ENCODE measurements at places on chromosomes 12 and 14.

DNA sequence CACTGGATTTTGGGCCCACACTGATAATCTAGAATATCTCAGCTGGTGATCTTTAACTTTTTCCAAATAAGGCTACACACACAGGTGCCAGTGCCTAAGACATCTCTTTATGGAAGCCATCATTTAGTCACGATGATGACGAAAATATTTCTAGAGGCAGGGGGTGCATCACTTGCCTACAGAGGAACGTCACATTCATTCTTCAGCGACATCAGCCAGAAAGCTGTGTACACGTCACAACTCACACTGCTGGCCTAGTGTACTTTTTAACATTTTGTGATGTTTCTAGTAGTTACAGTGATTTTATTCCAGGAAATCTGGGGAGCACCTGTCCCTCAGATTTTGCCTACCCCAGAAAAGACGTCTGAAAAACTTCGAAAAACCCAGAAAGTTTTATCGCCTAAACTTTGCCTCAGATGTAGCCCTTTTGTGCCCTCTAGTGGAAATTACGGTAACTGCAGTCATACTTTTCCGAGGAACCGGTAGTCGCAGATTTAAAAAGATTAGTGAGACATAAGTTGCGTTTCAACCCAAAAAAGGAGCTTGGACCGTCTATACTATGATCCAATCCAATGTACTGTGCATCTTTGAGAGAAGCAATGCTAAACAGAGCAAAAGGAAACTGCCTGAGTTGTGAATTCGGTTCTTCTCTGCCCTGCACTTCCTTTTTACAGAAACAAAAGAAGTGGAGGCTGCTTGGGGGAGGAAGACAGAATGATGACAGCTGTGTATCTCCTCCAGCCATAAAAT lies 64.3 kb upstream of the STON2 start:
- DNase-seq = peak; percentile 71

DNA sequence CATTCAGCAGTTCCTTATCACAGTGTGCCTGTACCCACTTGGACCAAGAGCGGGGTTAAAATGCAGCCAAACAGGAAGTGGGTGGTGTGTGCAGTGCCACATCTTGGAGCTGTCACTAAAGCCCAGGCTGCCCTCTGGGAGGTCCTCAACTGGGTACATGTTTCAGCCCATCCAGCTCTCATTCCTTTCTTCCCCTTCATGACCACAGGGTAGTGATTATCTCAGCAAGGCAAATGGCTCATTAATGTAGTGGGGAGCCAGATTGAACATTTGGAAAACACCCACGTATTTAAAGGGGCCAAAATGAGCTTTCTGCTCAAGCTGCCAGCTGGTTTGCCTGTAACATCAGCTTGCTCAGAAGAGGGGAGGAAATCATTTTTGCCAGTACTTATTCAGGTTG lies 210.8 kb upstream of the BTG1 start:
- no peak for DNase-seq

- no peak for DNase-seq
These were observed 303 bp downstream of the GAPDH start for GRCh38 chr12:6534695-6534944.

- no peak for DNase-seq
These were observed 9.7 kb upstream of the ZDHHC22 start for GRCh38 chr14:77151245-77151644.

DNA sequence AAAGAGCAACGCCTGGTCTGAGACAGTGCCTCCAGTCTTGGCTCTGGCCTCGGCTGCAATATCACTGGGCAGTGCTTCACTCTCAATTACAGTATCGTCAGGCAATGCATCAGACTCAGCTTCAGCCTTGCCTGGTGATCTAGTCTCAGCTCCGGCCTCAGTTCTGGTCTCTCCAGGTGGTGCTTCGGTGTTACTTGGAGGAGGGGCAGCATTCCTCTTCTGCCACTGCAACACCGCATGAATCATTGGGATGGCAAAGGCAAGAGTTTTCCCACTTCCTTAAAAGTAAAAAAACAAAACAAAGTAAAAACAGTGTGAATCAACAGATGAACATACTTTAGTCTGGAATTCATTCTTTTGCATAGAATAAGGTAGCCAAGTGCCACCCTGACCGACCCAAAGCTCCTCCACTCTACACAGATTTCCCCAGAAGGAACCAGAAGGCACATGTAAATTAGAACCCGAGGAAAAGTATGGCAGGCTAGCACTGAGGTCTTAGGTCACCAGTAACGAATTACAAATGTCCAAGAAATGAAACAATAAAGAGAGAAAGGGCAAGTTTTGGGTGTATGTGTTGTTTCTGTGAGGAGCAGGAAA lies 18.6 kb downstream of the DDX24 start:
- peak; percentile 51 for DNase-seq

- no peak for DNase-seq
These were observed 65.2 kb downstream of the SLC25A47 start for GRCh38 chr14:100388103-100389054.

DNA sequence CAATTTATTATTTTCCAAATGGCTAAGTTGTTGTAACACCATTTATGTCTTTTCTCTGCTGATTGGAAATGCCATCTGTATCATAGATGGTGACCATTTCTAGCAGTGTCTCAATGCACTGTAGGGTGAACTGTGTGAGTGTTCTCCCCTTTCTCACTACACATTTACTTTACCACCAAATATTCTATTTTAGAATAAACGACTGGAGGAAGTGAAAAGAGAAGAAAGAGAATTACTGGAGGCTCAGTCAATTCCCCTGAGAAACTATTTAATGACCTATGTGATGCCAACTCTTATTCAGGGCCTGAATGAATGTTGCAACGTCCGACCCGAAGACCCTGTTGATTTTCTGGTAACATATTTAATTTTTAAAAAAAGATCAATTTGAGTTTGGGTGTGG lies 15.5 kb upstream of the PAPOLA start:
- no peak for DNase-seq

DNA sequence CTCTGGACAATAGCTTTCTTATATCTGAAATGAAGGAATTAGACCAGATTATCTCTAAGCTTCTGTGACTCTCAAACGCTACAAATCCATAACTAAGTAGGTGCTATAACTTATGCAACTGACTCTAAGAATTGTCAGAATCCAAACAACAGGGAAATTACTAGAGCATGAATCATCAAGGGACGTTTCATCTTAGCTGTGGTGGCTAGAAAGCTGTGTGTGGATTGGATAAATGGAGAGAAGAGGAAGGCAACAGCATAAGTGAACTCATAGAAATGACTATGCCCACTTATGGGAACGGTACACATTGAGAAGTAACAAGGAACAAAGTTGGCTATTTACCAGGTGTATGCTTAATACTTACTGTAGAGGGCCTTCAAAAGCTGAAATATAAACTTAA lies 96.0 kb upstream of the NEDD1 start:
- peak; percentile 90 for DNase-seq

DNA sequence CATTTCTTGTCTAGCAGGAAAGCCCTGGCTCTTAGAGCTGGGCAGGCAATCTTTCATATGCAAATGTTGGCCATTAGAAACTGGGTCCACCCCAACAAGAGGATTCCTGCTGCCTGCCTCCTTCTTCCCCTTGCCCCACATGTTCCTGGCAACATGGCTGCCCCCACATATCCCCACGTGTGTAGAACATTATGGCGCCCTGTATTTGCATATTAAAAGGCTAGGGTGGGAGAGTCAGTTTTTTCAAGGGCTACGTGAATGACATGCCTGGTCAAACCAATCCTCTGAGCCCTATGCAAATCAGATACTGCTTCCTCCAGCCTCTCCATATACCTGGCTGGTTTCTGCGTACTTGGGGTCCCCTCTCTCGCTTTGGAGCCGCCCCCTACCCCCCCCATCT lies 514.0 kb downstream of the FUT8 start:
- no peak for DNase-seq

GRCh38 chr12:48814262-48815125 lies 3.8 kb upstream of the CACNB3 start:
- peak; percentile 75 for DNase-seq

GRCh38 chr12:32535288-32535999 lies 136.1 kb downstream of the FGD4 start:
- DNase-seq = peak; percentile 75
